ENCODE measurements at places on chromosomes 13 and 19.

DNA sequence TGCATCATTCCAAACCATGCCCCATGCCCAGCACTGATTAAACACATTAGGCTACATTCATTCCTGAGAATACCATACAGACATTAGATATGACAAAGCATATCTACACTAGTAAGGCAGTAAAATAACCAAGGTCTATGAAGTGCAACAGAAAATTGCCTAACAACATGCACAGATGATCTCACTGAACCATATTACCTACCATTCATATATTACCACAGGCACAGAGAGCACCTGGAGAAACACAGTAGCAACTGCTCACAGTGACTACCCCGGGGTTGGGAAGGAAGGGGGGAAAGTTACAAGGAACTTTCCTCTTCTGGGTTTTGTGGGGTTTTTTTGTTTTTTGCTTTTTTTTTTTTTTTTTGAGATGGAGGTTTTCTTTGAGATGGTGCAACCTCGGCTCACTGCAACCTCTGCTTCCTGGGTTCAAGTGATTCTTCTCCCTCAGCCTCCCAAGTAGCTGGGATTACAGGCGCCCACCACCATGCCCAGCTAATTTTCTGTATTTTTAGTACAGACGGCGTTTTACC is 669.6 kb downstream of the UQCRFS1 start:
- DNase-seq: no peak

DNA sequence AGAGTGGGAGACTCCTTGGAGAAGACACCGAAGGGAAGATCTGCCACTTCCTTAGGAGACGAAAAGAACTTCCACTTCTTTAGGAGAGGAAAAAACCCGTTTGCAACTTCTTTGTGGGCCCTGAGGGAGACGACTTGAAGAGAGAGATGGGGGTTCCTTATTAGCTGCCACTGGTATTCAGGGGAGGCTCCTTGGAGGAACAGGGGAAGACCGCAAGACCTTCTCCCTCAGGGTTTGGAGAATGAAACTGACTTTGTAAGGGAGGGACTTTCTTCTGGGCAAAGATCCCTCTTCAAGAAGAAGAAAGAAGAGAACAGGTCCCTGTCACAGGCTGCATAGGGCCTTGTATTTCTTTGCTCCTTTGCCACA is 416 bp downstream of the BCKDHA start:
- DNase-seq: no peak

DNA sequence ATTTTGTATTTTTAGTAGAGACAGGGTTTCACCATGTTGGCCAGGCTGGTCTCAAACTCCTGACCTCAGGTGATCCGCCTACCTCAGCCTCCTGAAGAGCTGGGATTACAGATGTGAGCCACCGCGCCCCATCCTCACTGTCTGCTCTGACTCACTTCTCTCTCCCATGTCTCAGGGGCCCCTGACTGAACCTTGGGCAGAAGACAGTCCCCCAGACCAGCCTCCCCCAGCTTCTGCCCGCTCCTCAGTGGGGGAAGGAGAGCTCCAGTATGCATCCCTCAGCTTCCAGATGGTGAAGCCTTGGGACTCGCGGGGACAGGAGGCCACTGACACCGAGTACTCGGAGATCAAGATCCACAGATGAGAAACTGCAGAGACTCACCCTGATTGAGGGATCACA is 5.0 kb downstream of the SIGLEC9 start:
- no peak for DNase-seq

DNA sequence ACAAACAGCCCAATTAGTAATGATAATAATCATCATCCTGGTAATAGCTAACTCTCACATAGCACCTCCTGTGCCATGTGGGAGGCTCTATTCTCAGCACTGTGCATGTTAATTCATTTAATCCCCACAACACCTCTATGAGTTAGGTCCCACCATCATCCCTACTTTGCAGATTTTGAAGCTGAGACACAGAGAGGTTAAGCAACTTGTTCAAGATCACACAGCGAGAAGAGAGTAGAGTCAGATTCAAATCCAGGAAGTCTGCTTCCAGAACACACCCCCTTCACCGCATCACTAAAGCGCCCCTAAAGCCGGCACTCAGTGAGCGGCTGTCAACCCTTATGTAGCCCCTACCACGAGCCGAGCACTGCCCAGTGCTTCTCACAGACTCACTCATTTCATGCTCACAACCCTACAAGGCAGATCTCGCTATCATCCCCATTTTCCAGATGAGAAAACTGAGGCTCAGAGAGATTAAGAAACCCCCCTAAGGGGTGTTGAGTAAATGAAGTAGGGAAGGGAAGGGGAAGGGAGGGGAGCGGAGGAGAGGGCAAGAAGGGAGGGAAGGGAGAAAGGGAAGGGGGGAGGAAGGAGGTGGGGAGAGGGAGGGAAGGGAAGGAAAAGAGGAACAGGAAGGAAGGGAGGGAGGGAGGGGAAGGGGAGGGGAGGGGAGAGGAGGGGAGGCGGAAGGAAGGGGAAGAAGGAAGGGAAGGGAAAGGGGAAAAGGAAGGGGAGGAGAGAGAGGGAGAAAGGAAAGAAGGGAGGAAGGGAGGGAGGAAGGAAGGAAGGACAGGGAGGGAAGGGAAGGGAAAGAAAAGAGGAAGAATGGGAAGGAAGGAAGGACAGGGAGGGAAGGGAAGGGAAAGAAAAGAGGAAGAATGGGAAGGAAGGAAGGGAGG is 16.4 kb downstream of the EMP3 start:
- no peak for DNase-seq

DNA sequence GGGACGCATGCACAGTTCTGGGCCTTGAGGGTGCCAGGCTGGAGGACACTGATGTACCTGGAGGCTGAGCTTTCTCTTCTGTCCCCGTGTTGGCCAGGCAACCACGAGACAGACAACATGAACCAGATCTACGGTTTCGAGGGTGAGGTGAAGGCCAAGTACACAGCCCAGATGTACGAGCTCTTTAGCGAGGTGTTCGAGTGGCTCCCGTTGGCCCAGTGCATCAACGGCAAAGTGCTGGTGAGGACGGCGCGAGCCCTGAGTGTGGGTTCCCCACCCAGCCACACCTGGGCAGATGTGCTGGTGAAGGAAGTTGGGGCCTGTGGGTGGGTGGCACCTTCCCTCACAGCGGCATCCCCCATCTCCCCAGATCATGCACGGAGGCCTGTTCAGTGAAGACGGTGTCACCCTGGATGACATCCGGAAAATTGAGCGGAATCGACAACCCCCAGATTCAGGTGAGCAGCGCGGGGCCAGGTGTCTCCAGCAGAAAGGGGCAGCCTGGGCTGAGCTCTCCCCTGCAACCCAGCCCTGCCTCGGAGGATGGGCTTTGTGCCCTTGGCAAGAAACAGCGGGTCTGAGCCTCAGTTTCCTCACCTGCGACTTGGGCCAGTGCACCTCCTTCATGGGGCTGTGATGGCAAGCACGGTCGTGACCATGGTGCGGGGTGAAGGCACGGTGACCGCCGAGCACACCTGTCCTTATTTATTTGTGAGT is 26.2 kb downstream of the CCDC8 start:
- no peak for DNase-seq

GRCh38 chr19:11131471-11131870 is 24.1 kb downstream of the SPC24 start:
- no peak for DNase-seq

GRCh38 chr19:41328157-41328841 is 18.3 kb downstream of the CCDC97 start:
- no peak for DNase-seq

DNA sequence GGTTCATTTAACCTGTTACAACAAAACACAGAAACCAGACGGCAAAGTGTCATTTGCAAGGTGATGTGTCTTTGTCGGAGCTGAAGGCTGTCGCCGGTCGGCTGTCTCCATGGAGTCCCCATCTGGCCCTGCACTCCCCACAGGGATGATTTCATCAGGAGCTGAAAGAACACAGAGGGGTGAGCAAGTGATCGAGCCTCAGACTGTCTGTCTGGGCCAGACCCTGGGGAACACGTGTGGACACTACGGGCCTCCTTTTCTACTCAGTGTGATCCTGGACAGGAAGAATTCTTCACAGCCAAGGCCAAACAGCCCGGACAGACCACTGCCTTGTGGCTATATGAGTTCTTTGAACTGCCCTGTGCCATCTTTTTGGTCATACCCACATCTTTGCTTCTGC is 85.1 kb downstream of the RNASEH2B start:
- no peak for DNase-seq

DNA sequence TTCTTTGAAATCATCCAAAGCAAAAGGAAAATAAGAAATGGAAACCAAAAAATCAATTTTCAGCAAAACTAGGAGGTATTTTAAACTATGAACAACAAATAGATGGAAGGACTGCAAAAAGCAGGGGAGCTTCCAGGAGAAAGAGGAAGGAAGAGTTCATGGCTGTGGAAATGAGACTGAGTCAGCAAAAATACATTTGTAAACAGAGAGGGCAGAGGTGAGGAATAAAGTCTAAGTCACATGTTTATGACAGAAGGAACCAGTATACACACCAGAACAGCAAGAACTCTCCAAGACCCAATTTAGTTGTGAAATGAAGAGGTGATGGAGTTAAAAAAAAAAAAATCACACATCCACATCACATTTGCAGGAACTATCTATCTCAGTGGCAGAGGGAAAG is 69.6 kb downstream of the RNASEH2B start:
- no peak for DNase-seq
